Gastroesophageal sphincter (tissue), 4 donors: ENCODE measurements at places on chromosomes 6 and 20.
A peak's percentile ranks its signal among the peaks of the same experiment; 100 is the strongest.

DNA sequence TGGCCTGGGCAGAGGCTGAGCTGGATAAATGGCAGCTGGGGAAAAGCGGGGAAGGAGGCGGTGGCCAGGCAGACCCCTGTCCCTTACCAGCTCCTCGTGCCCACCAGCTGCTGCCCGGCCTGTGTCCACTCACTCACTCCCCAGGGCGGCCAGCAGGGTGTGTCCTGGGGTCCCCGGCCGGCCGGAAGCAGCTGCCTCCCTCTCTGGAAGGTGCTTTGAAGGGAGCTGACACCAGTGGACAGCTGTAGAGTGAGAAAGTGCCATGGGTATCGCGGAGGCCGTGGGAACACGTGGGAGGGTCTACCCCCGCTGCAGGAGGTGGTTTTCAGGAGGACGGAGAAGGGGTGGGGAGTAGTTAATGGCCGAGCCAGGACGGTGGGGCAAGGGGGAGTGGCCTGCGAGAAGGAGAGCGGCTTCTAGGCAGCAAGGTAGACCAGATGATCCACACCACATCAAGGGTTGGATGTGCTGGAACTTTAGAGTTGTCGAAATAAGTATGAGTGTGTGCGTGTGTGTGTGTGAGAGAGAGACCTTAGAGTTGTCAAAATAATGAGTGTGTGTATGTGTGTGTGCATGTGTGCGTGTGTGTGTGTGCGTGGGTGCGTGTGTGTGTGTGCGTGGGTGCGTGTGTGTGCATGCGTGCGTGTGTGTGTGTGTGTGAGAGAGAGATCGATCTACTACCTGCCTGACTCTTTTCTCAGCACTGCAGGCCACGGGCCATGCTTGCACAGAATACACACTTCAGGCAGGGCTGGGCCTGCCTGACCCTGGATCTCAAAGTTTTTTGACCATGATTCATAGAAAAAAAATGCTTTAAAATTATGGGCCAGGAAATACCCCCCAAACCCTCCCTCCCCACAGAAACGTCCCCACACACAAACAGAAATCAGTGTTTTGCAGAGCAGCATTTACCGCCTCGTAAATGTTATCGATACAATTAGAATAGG lies 43.9 kb downstream of the CDH4 start:
- ATAC-seq, result no peak
- H3K27ac ChIP-seq, result no peak overlapping the region
- no peak overlapping the region for H3K4me3 ChIP-seq
- H3K36me3 ChIP-seq, result no peaks in the 10 kb centered on the region

- H3K27ac ChIP-seq, result peak overlapping the region; percentile 7
- peaks cover 20% of the 10 kb centered on the region for H3K4me1 ChIP-seq
- no peaks in the 10 kb centered on the region for H3K27me3 ChIP-seq
- H3K4me3 ChIP-seq, result no peak overlapping the region
- peaks cover 100% of the 10 kb centered on the region for H3K36me3 ChIP-seq
Measured at GRCh38 chr20:45944151-45944964, 9.9 kb downstream of the PCIF1 start.

DNA sequence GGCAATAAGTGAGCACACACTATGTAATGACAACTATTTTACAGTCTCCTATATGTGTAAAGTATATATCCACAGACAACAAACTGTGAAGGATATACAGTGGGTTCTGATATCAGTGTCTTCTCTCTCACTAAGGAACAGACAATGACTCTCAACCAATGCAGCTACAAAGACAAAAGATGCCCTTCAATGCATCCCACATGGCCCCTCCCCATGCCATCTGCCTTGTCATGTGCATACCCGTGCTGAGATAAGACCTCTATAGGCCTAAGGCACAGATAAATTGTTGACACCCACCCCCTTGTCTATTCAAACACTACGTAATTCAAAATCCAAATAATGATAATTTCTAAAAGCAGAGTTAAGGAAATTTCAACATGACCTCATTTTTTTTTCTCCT lies 1123.5 kb upstream of the MAP3K7 start:
- H3K4me1 ChIP-seq, result no peaks in the 10 kb centered on the region
- H3K4me3 ChIP-seq, result no peak overlapping the region
- H3K27me3 ChIP-seq, result no peaks in the 10 kb centered on the region
- H3K27ac ChIP-seq, result no peak overlapping the region
- ATAC-seq, result no peak

- H3K27me3 ChIP-seq, result no peaks in the 10 kb centered on the region
- no peaks in the 10 kb centered on the region for H3K36me3 ChIP-seq
- no peak for ATAC-seq
- no peaks in the 10 kb centered on the region for H3K4me1 ChIP-seq
- no peak overlapping the region for H3K4me3 ChIP-seq
- no peak overlapping the region for H3K27ac ChIP-seq
Measured at GRCh38 chr6:123925842-123926399, 122.3 kb downstream of the NKAIN2 start.

DNA sequence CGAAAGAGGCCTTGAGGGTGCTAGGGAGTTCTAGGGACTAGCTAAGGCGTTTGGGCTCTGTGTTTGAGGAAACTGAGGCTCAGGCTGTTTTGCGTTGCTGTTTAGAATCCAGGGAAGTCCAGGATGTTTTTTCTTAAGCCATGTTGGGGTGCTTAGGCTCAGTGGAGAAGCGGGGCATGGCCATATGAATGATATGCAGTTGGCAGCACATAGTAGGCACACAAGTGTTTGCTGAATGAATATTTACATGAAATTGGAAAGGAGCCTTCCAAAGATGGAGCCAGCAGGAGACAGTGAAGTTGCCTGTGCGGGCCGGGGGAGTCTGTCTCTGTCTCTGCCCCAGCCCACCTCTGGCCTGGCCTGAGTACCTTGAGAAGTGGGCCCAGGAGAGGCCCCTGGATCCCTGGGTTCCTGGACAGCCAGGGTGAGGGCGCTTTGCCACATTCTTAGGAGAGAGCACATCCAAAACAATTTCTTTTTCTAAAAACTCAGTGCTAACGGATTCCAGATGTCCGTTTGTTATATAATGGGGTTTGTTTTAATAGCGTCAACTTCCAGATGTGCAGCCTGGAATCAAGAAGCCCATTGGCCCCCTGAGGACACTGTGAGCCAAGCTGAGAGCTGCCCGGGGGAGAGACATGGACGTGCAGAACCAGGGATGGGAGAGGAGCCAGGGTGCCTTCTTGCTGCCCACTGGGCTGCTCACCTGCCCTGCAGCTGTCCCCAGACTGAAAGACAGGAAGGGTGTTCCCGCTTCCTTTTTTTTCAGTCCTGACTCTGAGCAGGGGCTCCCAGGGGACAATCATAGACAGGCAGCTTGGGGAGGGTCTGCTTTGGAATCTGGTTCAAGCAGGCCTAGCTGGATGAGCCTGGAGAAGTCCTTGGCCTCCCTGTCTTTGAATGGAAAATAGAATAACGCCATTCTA lies 20.1 kb upstream of the EMILIN3 start:
- H3K4me1 ChIP-seq, result peaks cover 17% of the 10 kb centered on the region
- ATAC-seq, result peak; percentile 50
- no peaks in the 10 kb centered on the region for H3K27me3 ChIP-seq
- no peak overlapping the region for H3K4me3 ChIP-seq
- H3K36me3 ChIP-seq, result no peaks in the 10 kb centered on the region

- H3K4me1 ChIP-seq, result no peaks in the 10 kb centered on the region
- H3K27ac ChIP-seq, result no peak overlapping the region
- no peak overlapping the region for H3K4me3 ChIP-seq
- H3K27me3 ChIP-seq, result peaks cover 3% of the 10 kb centered on the region
- no peaks in the 10 kb centered on the region for H3K36me3 ChIP-seq
- no peak for ATAC-seq
Measured at GRCh38 chr20:21450572-21450971, 53.2 kb upstream of the NKX2-4 start.

DNA sequence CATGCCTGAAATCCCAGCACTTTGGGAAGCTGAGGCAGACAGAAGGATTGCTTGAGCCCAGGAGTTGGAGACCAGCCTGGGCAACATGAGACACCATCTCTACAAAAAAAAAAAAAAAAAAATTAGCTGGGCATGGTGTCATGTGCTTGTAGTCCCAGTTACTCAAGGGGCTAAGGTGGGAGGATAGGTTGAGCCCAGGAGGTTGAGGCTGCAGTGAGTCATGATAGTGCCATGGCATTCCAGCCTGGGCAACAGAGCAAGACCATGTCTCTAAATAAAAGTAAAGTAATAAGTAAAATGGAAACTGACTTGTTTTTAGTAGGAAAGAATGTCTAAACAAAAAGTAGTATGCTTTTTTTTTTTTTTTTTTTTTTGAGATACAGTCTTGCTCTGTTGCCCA lies 240.7 kb downstream of the ARID1B start:
- no peak for ATAC-seq
- H3K27ac ChIP-seq, result no peak overlapping the region
- no peaks in the 10 kb centered on the region for H3K27me3 ChIP-seq
- no peaks in the 10 kb centered on the region for H3K36me3 ChIP-seq
- no peak overlapping the region for H3K4me3 ChIP-seq
- peaks cover 6% of the 10 kb centered on the region for H3K4me1 ChIP-seq

DNA sequence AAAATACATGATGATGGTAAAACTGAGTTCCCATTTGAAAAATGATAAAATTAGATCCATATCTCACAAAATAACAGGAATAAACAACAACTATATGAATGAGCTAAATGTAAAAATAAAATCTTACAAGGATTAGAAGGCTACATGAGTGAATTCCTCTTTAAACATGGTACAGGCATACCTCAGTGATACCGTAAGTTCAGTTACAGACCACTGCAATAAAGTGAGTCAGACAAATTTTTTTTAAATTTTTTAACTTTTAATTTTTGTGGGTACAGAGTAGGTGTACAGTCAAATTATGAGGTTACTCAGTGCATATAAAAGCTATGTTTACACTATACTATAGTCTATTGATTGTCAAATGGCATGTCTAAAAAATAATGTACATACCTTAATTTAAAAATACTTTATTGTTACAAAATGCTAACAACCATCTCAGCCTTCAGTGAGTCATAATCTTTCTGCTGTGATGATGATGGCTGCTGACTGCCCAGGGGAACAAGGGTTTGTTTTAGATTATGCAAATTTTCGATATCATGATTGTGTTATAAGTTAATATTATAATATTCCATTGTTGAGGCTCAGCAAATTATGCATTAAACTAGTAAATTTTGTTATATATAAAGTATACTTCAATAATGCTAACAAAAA lies 222.8 kb upstream of the RUNX2 start:
- no peaks in the 10 kb centered on the region for H3K27me3 ChIP-seq
- ATAC-seq, result no peak
- H3K4me3 ChIP-seq, result no peak overlapping the region
- no peaks in the 10 kb centered on the region for H3K36me3 ChIP-seq
- no peaks in the 10 kb centered on the region for H3K4me1 ChIP-seq

DNA sequence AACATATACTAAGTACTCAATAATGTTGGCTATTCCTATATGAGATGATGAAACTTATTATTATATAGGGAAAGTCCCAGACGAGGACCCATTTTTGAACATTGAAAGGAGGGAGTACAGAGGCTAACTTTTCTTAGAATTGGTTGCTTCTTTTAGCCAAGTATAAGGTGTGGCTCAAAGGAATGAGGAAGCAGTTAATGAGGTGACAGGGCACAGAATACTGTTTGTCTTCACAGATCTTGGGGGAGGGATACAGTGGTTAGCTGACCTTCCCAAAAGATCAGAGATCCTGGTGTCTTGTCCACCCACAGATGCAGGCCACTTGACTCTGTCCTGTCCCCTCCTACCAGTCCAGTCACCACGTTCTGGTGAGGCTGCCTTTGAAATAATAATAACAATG lies 67.8 kb upstream of the EPB41L1 start:
- H3K27ac ChIP-seq, result no peak overlapping the region
- H3K4me3 ChIP-seq, result no peak overlapping the region
- H3K36me3 ChIP-seq, result no peaks in the 10 kb centered on the region
- peaks cover 55% of the 10 kb centered on the region for H3K27me3 ChIP-seq
- no peak for ATAC-seq
- H3K4me1 ChIP-seq, result no peaks in the 10 kb centered on the region

- H3K27me3 ChIP-seq, result no peaks in the 10 kb centered on the region
- H3K36me3 ChIP-seq, result no peaks in the 10 kb centered on the region
- H3K4me1 ChIP-seq, result no peaks in the 10 kb centered on the region
- no peak overlapping the region for H3K4me3 ChIP-seq
Measured at GRCh38 chr20:19872001-19872400, 113.9 kb downstream of the RIN2 start.

DNA sequence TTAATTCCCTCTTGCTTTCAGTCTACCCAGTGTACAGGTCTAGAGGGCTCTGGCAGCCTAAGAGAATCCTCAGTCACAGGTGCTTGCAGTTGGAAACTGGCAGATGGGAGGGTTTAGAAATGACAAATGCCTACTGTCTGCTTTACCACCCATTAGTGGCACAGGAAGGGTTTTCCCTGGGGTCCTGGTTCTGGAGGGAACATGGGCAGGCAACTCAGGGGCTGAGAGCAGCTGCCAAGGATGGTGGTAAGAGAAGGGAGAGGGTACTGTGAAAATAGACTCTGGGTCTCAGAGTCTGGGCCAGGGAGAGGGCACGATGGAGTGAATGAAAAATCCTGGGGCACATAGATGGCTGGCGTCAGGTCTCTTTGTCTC lies 103.5 kb downstream of the TCP11 start:
- no peak overlapping the region for H3K4me3 ChIP-seq
- H3K27me3 ChIP-seq, result no peaks in the 10 kb centered on the region
- no peak for ATAC-seq
- H3K36me3 ChIP-seq, result no peaks in the 10 kb centered on the region
- peaks cover 69% of the 10 kb centered on the region for H3K4me1 ChIP-seq

DNA sequence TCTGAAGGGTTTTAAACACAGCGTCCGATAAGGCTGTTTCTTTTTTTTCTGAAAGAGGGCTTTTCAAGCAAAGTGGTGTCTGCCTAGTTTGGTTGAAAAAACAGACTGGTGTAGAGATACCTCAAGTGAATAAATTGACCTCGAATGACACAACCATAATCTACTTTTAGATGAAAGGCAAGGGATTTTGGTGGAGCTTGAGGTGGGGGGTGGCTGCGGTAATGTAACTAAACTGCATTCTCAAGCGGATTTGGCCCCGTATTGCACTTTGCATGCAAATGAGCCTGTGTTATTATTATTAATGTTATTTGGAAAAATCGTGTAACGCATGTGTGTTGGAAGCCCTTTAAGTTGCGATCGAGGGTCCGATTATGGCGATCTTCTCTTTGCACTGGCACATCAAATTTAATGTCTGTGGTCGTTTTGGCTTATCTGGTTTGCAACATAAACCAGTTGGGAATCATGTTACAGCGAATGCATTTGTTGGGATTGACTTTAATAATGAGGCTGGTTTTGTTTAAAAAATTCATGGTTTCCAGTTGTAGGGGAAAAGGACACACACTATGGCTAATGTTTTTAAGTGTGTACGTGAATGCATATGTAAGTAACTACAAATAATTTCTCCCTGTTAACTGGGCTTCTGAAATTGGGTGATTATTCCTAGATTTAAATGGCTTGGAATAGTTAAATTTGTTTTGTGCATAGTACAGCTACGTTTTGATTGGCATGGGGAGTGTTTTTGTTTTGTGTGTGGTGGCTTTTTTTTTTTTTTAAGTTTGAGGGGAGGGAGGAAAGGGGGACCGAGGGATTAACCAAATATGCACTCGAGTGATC lies 1.0 kb downstream of the JARID2 start:
- ATAC-seq, result no peak
- H3K27ac ChIP-seq, result no peak overlapping the region
- H3K4me3 ChIP-seq, result peak overlapping the region; percentile 64
- H3K27me3 ChIP-seq, result no peaks in the 10 kb centered on the region
- H3K4me1 ChIP-seq, result peaks cover 57% of the 10 kb centered on the region

GRCh38 chr6:45714006-45714730 lies 301.5 kb downstream of the CLIC5 start:
- H3K36me3 ChIP-seq, result no peaks in the 10 kb centered on the region
- H3K4me1 ChIP-seq, result no peaks in the 10 kb centered on the region
- H3K27me3 ChIP-seq, result peaks cover 8% of the 10 kb centered on the region
- ATAC-seq, result no peak

- H3K4me1 ChIP-seq, result no peaks in the 10 kb centered on the region
- H3K27ac ChIP-seq, result no peak overlapping the region
- H3K27me3 ChIP-seq, result no peaks in the 10 kb centered on the region
- H3K4me3 ChIP-seq, result no peak overlapping the region
- no peak for ATAC-seq
Measured at GRCh38 chr6:137315081-137315480, 95.9 kb upstream of the IFNGR1 start.
